Stimulated activated CD4-positive, alpha-beta T cell treated with anti-CD3 and anti-CD28 coated beads, Interleukin-2, amount 100 ng/mL, for 48 hours (primary cell): ENCODE measurements at places on chromosomes 7 and 10.

- DNase-seq, result no peak
Measured at GRCh38 chr10:29202386-29202940, 86.4 kb upstream of the LYZL1 start.

- DNase-seq, result no peak
Measured at GRCh38 chr10:19588608-19589007, 227.6 kb upstream of the PLXDC2 start.

DNA sequence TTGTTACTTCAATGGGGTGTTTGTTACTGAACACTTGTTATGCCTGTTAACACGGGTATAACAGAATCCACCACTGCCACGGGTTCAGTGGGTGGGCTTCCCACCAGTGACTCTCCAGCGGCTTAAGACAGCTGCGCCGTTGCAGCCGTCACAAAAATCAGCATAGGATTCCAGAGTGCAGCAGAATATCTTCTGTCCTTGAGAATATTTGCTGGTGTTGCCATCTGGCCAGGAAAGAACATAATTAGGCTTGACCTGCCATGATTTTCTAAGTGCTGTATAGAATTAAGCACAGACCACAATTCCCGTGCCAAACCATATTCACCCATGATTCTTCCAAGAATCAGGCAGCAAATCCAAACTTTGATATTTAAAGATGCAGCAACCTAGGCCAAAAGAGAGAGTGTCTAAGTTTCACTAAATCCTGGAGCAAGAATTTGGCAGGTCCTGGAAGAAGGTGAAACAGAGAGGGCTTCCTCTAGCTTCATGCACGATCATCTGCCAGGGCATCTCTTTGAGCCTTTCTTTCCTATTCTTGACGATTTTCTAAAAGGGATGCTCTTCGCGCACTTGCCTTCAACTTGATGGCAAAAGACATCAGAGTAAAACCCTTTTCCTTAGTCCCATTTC is 95.0 kb downstream of the FRMD4A start:
- no peak for DNase-seq

DNA sequence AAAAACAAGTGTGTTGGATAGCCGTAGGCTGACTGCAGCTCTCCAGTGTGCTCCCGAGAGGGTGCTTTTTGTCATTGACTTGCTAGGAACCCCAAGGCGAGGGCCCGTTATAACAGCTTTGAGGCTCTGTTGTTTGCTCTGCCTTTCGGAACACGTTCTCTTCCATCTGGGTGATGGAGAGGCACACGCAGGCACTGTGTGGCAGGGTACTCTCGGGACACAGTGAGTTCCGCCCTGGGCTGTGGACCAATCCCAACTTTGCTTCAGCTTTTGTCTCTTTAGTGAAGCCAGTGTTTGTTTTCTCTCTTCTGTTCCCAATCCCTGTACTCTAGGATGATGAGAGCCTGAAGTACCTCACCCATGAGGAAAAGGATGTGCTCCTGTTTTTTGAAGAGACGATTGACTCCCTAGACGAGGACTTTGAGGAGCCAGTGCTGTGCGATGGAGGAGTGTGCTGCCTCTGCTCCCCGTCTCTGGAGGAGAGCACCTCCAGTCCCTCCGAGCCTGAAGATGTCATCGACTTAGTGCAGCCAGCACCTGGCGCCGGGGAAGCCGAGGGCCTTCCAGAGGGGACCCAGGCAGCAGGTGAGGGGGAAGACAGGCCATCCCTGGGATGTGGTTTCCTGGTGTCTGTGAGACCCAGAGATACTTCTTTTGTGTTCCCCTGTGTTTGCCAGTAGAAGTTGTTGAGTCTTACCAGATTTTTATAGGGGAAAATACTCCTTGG is 43.2 kb downstream of the PROSER2 start:
- no peak for DNase-seq

GRCh38 chr7:27576360-27576944 is 86.2 kb downstream of the HIBADH start:
- no peak for DNase-seq

GRCh38 chr10:59265141-59265540 is 88.7 kb downstream of the PHYHIPL start:
- DNase-seq, result no peak

DNA sequence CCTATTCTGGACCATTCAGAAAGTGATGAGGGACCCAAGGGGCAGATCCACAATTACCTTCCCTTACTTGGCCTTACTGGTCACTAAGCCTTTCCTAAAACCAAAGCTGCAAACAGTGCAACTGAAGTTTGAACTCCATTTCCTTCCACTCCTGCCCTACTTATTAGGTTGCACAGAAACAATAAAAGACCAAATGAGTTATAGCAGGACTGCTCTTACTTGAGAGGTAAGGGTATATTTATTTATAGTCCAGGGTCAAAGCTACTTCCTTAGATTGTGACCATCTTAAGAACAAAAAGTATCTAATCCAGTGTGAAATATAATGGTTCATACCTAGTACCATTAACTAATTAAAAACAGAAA is 27.0 kb downstream of the CDK6 start:
- no peak for DNase-seq

- DNase-seq, result no peak
Measured at GRCh38 chr10:24882047-24882698, 70.2 kb downstream of the PRTFDC1 start.

GRCh38 chr10:72477463-72477862 is 122.7 kb upstream of the DNAJB12 start:
- no peak for DNase-seq

- DNase-seq, result no peak
Measured at GRCh38 chr10:45495438-45496152, 121.6 kb downstream of the ALOX5 start.

DNA sequence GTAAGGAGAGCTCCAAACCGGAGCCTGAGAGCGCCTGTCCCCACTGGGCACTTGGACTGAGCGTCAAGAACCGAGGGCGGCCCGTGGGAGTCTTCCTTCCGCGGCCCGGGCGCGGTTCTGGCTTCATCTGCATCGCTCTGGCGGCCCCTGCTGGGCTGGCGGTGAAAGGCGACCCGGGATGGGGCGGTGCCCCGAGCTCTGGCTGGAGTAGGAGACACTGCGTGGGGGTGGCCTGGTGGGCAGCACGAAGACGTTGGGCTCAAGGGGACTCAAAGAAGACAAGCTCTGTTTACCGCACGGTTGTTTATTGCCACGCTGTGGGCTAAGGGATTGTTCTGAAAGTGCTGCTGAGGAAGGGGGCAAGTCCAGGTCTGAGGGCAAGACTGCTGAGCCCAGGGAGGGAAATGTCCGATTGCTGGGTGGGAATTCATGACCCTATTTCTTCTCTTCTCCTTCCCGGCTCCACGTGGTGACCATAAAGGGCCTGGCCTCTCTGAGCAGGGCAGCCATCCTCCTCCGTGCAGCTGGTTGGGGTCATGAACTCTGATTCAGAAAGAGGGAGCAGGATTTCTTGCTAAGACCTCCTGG is 29.8 kb downstream of the PLAU start:
- DNase-seq, result peak; percentile 88
